CD4-positive, alpha-beta T cell (primary cell): ENCODE measurements at places on chromosomes 3 and 15. TPM values are rescaled to one million over a fixed set of nuclear protein-coding genes. Genes with fewer than 3 reads are reported as not detected.

MED12L gene
- total RNA-seq, result 0.49 TPM

- DNase-seq, result no peak
Measured at GRCh38 chr3:134677987-134678308, 27.1 kb upstream of the KY start.

DNA sequence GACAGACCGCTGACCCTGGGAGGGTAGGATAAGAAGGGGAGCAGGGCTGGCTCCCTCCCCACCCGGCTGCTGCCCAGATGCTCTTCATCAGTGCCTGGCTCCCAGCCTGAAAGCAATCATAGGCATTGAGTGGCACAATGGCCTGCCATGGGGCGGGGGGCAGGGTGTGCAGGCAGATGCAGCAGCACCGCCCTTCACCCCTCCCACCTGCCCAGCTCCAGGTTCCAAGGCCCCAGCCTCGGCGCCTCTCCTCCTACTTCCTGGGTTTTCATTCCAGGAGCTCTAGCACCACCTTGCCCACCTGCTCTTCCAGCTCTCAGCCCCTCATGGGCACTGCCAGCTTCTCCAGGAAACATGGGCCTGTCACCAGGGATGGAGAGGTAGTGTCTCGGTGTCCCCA lies 101.7 kb downstream of the MEGF11 start:
- DNase-seq, result no peak

GRCh38 chr3:152177757-152178156 lies 91.0 kb upstream of the MBNL1 start:
- no peak for DNase-seq

GRCh38 chr3:194780706-194781105 lies 95.0 kb downstream of the FAM43A start:
- DNase-seq, result no peak

MESP1 gene
- total RNA-seq, result not detected

DNA sequence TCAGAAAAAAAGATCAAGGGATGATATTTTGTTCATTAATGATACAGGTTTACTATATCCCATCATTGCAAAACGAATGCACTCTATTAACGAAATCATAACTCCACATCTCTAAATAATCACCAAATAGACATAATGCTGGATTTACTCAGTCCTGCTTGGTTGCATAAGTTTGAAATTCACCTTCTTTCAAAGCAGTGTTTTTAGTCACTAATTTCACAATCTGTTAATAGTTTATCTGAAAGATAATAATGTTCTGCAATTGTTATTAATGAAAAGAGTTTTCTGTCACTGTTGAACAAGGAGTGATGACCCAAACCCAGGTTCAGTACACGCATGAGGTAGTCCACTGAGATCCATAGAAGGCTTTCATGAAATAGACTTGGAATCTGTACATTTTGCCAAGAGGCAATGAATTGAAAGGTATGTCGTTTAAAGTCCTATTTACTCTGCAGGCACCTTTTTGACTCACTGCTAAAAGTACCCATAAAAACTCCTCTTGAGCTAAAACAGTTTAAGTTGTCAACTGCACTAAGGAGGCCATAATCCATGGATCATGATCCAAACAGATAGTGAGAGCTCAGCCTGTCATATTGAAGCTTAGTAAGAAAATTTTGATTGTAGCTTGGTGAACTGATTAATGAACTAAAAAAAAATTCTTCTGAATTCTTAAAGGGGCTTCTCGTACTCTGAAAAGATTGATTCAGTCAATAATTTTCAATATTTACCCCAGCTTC lies 75.6 kb upstream of the MBNL1 start:
- no peak for DNase-seq

DNA sequence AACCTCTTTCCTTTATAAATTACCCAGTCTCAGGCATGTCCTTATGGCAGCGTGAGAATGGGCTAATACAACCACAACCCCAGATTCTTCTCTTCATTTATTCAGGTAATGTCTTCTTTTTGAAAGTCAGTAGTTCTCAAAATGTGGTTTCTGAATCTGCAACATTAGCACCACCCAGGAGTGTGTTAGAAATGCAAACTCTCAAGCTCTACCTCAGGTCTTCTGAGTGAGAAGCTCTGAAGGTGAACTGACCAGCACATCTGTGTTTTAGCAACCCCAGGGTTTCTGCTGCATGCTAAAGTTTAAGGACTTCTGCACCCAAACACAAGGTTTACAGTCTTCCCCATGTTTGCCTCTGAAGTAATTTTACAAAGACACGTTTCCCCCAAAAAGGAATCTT lies 22.3 kb upstream of the TRIM59 start:
- DNase-seq, result no peak

GRCh38 chr3:14472471-14473351 lies 67.4 kb downstream of the GRIP2 start:
- no peak for DNase-seq

DNA sequence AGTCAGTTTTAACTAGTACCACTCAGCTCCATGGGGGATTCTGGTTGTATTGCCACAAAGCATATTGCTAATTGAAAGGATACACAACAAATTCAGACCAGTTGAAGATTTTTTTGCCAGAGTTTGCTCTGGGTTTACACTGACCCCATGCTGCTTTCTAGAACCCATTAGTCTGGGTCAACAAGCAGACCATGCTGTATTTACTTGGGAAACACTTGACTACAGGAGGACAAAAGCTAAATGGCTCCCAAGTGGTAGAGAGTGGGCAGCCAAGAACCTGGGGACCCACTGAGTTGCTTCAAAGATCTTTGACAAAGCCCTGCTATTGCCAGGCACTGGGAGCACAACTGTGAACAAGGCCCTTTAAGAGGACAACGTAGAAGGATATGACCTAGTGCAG lies 86.8 kb upstream of the PSMD6 start:
- DNase-seq, result no peak

GP5 gene
- total RNA-seq, result 3.3 TPM

DNA sequence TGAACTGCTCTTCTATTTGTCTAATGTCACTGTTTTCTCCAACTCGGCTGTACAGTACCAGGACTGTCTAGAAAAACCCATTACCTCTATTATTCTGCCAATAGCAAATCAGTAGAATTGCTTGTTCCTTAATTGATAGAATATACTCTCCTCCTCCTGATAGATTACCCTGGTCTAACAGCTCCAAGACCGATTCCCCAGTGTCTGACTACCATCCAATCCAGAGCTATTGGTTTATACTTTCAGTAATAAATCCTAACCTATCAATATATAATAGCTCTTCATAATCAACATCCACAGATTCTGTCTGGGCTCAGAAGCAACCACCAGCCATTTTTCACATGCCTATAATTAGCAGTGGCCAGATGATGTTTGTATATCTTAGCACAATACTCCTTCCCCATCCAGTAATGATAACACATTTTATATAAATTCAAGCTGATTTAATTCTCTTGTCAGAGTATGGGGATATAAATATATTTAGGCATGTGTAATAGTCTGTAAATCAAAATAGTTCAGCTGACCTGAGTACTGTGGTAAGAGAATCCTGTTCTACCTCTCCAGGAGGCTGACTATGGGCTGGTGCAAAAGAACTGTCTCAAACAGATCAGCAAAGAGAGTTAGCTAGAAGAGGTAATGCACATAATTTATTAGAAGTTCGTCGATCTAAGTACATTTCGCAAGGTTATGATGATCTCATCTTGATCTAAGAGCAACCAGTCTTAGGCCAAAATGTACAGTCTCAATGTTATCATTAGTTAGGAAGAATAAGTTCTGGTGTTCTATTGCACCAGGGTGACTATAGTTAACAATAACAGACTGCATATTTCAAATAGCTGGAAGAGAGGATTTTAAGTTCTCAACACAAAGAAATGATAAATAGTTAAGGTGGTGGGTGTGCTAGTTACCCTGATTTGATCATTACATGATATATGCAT lies 193.4 kb downstream of the SHOX2 start:
- DNase-seq, result no peak

DNA sequence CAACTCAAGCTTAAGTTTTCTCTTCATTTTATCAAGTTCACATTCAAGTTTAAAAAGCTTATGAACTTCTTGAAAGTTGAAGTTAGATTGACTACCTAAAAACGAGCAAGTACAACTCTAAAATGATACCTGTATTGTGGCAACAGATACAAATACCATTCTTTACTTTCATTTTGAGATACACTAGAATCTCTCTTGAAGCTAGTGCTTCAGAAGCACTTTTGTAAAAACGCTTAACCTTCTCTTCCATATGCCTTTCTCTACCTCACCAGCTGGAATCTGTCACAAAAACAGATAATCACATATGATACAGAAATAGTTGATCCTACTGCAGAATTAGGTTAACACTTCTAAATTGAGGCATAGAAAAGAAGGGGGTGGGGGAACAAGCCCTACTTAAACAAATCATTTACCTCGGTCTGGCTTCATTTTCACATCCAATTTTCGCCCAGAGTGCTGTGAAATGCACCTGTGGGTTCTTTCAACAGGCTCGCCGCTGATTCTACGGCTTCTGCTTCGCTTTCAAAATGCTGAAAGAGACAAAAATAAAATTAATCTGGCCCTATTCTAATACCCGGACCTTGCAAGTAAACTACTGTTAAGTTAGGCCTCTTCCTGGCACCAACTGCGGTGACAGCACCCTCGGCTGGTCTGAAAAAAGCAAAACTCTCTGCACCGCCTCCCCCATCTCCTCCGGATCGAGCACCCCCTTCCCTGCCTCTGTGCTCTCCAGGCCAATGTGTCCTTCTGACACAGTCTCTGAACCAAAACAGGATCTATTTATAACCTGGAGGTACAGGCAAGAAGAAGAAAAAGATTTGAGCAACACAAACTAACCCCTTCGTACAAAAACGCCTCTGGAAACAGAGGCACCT lies 1.4 kb downstream of the ATOSA start:
- DNase-seq, result peak; percentile 54

DNA sequence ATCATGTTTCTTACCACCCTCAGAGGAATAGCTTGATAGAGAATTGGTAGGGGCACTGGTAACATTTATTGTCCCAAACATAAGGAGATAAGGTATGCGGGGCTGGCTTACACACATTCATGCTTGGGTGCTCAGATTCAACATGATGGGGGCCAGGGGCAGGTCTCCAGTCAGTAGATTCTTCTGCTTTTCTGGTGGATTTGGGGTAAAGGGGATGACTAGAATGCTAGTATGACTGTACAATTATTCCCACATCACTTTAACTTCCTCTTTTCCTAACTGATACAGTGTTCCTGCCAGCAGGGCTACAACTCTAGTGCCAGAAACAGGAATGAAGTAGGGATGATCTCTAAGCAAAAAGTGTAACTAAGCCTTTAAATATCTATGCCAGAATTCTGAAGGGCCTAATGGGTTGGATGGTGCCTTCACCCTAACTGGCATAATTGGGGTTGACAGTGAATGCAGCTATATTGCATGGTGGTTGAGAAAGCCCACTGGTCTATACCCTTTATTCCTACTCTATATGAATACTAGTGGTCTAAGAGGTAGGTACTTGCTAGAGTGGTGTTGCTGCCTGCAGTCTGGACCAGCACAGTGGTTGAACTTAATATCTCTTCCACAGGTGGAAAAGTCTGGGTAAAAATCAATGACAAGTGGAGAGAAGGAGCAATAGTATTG lies 117.4 kb downstream of the IL12A start:
- peak; percentile 16 for DNase-seq

GRCh38 chr3:168914662-168915061 lies 748.9 kb downstream of the MECOM start:
- DNase-seq, result no peak

HEG1 gene
- total RNA-seq, result 31.2 TPM

BLOC1S6 gene
- total RNA-seq, result 68.5 TPM

DNA sequence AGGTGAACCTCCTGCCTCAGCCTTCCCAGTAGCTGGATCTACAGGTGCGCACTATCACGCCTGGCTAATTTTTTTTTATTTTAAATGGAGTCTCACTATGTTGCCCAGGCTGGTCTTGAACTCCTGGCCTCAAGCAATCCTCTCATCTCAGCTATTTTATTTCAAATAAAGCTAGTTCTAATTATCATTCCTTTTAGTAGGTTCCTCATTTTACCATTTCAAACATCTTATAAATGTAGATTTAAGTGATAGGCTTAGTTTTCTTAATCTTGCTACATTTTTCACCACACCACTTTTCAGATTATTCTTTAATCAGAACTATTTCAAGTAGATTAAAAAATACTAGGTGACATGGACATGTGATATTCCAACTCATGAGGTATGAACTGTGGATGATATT lies 30.3 kb downstream of the PIGB start:
- no peak for DNase-seq

DNA sequence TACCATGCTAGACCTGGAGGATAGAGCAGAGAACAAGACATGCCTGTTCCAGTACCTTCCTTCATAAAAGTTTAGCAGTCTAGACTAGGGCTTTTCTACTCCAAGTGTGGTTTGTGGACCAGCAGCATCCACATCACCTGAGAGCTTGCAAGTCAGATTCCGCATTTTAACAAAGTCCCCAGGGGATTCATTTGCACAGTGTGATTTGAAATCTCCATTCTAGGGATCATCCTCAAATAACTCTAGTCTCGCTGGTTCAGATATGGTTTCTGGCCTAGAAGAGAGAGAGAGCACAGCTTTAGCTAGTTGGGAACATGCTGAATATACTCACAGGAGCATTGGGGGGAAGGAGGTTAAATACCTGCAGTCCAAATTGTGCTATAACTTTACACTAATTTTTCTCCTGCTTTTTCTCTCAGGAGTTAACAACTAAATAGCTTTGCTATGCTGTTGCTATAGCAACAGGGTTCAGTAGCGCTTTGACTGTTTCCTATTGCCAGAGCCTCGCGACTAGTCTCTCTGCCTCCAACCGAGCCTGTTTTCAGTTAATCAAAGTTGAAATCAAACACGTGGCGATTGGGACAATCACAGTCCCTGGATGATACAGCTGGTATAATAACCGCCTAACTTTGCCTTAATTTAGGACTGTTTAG lies 64.0 kb upstream of the RASGRF1 start:
- DNase-seq, result no peak

- no peak for DNase-seq
Measured at GRCh38 chr3:15973940-15974339, 176.2 kb upstream of the ANKRD28 start.

- DNase-seq, result no peak
Measured at GRCh38 chr3:11140030-11140712, 14.1 kb upstream of the HRH1 start.

GRCh38 chr15:80162059-80162554 lies 9.3 kb downstream of the FAH start:
- no peak for DNase-seq

DNA sequence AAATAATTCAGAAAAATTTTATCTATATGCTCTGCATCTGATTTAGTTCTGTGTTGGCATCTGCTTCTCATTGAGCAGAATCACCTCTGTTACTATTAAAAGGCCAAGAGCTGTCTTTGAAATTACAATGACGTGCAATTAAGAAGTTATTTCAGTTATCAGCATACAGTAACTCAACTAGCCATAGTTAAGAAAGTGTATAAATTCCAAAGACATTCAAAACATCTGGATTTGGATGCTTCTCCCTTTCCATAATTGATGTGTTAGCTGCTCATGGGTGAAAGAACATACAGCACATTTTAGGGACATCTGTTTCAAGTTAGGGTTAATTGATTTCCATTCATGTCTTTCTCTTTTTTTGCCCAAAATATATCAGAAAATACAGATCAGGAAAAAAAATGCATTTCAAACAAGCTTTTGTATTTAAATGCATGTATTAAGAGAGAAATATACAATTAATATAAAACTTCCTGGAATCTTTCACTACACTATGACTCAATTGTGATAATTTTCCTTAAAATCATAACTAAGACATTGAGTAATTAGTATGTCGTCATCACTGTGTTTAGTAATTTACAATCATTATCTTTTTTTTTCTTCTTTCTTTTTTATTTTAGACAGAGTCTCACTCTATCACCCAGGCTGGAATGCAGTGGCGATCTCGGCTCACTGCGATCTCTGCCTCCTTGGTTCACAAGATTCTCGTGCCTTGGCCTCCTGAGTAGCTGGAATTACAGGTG lies 82.7 kb upstream of the MBNL1 start:
- DNase-seq, result no peak
